Stimulated activated CD4-positive, alpha-beta T cell treated with anti-CD3 and anti-CD28 coated beads, Interleukin-1b, Interleukin-23, amount 100 ng/mL, for 24 hours (primary cell): ENCODE measurements at places on chromosomes 12 and 14.

- no peak for DNase-seq
Observed at GRCh38 chr12:32702946-32703345, 23.8 kb downstream of the DNM1L start.

GRCh38 chr14:24741871-24742270 is 107.9 kb upstream of the GZMB start:
- DNase-seq, result no peak

GRCh38 chr14:67863223-67863622 is 43.6 kb downstream of the RAD51B start:
- no peak for DNase-seq

GRCh38 chr12:96195845-96196451 is 1.8 kb downstream of the ELK3 start:
- DNase-seq, result no peak

GRCh38 chr14:99277530-99277929 is 5.5 kb upstream of the BCL11B start:
- DNase-seq, result no peak

DNA sequence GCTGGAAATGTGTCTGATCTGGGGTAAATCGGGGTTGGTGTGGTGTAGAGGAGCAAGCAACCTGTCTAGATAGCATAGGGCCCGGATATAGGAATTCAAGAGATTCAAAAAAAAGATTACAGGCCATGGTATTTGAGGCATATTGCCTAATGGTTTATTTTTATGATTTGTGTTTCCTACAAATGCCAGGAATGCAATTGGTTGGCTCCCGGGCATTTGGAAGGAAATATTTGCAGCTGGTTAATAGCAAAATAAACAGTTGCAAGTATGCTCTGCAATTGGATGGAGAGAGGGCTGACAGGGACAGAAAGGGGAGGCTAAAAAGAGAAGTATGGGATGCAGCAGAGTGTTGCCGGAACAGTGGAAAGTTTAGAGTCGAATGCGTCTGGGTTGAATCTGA is 315.6 kb upstream of the ATP2B1 start:
- DNase-seq, result no peak

DNA sequence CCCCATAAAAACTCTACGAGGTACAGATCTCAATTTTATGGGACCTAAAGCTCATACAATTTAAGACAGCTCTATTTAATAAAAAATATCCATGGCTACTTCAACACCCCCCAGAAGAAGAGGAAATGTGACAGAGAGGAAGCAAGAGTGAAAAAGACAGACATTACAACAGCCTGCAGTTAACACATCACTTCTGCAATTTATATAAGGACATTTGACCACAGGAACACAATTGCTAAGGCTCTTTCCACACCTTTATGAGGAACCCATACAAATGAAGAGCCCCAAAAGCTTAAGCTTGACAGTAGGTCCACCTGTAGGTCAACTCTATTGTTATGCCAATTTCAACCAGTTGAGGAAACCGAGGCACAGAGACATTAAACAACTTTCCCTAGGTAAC is 5.6 kb downstream of the OR10P1 start:
- DNase-seq, result no peak

DNA sequence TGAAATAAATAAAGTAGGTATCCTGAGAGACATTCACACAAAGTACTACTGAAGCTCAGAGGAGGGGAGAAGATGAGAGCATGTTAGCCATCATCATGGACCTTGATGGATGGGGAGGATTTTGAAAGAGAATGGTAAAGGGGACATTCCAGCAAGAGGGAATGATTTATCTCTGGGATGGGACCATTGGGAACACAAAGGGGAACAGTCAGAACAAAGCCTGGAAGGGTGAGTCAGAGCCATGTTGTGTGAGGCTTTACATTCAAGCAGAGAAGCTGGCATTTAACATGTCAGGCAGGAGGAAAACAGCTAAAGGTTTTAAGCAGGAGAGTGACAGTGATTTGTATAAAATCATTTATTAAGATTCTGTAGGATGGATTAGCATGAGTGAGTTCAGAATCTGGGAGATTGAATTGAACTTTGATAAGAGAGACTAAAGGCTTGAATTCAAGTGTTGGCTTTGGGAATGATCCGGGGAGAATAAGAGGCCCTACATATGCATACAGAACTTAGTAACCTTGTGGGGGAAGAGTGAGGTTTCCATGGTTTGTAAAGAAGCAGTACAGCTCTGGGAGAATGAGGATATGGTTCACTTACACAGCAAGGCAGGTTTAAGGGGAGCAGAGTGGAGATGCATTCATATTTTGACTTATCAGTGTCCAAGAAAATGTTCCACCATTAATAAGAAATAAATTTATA is 174.4 kb downstream of the SYT10 start:
- no peak for DNase-seq

DNA sequence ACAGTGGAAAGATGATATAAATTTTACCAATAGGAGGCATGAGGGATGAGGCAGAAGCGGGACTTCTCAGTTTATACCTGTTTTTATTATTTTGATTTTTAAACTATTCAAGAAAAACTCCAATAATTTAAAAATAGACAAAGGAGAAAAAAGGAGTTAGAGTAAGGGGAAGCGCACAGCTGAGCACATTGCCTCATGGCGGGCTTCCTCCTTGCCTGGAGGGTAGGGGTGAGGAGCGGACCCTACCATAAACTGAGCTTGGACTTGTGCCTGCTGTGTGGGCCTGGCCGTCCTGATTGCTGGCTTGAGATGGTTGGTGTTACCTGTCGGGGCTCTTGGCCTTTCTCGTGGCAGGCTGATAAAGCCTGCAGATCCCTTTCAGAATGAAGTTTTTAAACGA is 15.1 kb upstream of the HIP1R start:
- DNase-seq, result no peak

GRCh38 chr14:96737881-96738280 is 59.3 kb upstream of the VRK1 start:
- DNase-seq, result no peak

GRCh38 chr14:104212206-104213095 is 74.1 kb downstream of the KIF26A start:
- no peak for DNase-seq

DNA sequence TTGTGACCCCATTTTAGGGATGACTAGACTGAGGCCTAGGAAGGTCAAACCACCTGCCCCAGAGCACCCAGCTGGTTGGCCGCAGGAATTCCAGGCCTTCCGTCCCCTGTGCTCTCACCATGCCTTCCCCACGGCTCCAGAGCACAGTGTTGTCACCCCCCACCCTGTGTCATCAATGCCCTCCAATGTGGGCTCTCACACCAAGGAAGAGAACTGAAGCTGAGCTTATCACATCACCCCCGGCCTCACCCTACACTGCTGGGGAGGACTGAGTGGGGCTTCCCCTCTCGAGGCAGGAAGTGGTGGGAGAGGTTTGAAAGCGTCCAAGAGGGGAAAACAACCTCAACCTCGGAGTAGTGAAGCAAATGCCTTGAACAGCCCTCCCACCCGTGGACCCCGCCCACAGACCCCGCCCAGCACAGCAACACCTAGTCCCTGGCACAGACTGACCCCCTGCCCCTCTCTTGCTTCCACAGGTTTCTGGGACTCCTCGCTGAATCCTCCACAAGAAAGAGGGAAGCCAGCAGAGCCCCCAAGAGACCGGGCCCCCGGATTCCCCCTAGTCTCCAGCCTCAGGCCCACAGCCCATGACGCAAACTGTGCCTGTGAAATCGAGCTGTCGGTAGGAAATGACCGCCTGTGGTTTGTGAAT is 97.2 kb downstream of the LGMN start:
- no peak for DNase-seq

DNA sequence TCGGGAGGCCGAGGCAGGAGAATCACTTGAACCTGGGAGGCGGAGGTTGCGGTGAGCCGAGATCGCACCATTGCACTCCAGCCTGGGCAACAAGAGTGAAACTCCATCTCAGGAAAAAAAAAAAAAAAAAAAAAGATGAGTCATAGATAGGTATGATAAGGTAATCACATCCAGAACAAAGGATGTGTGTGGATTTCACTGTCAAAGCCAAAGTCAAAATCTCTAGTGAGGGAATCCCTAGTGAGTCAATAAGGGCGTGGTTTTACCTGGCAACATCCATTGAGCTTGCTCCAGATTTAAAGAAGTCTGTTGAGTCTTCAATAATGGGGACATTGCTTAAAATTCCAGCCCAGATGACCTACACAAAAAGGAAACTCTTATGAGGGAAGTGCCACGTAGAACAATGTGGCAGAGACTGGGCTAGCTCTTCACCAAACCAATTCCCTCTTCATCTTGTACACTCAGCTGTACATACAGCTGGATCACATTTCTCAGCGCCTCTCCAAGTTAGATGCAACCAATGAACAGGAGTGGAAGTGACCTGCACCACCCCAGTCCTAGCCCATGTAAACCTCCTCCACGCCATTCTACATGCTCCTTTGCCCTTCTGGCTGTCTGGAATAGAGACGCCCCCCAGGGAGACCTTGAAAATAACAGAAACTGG is 23.4 kb downstream of the ALDH1L2 start:
- DNase-seq, result no peak

- no peak for DNase-seq
Observed at GRCh38 chr12:30820406-30820946, 65.7 kb upstream of the CAPRIN2 start.

DNA sequence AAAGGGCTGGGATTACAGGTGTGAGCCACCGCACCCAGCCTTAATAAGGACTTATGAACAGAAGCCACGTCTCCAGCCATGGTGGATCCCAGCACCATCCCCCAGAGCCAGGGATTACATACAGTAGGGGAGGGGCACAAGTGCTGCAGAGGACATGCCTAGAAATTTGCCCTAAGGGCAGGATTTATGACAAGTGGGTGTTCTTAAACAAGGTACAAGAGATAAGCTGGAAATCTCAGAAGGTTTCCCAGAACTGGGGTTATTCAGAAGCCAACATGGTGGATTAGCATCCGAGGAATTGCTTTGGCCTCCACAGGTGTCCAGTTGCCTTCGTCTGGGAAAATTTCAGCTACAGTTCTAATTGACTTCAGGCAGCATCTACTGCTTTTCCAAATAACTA is 114.4 kb upstream of the EGLN3 start:
- DNase-seq, result no peak

- DNase-seq, result no peak
Observed at GRCh38 chr12:47194501-47194900, 114.7 kb upstream of the AMIGO2 start.

- DNase-seq, result no peak
Observed at GRCh38 chr14:57547131-57547530, 53.5 kb upstream of the CCDC198 start.

DNA sequence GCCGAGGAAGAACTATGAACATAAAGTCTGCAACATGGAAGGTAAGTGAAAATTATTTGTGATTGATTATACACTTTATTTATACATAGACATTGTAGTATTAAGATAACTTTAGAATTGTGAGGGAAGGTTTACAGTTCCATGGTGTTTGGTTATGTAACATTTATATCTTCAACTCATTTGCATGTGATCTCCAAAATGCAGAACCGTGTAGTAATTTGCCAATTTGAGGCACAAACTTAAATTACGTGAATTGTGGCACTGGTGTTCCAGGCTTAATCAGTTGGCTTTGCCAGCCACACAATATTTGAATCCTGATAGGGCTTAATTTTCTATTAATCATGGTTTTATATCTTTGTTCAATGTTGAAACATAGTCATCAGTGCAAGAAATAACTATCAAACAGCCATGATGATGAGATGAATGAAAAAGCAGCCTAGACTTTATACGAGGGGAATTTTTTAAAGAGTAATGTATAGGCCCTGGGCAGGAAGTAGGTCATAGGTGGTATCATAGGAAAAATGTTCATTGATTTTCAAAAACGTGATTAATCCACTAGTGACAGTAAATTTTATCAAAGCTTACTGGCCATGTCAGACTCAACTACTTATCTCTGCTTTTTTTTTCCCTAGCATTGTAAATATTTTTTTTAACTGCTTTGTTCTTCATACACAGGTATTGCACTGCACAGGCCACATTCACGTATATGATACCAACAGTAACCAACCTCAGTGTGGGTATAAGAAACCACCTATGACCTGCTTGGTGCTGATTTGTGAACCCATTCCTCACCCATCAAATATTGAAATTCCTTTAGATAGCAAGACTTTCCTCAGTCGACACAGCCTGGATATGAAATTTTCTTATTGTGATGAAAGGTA is 31.7 kb downstream of the HIF1A start:
- no peak for DNase-seq

- no peak for DNase-seq
Observed at GRCh38 chr14:101404426-101405170, 156.7 kb upstream of the DIO3 start.

DNA sequence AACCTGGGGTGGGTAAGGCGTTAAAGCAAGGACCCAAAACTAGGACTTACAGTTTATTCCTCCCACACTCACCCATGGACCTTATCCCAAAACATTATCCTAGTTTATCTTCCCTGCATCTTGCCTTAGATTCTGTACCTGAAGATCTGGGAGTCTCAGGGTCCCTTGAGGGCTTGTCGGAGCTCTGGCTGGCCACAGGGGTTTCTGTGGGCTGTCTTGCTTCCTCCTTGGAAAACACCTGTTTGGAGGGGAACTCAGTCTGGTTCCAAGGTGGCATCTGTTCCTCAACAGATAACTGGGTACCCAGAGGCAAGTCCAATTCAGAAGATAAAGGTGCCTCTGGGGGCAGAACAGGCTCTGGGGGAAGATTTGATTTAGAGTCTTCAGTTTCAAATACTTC is 1.7 kb downstream of the CDCA3 start:
- no peak for DNase-seq

DNA sequence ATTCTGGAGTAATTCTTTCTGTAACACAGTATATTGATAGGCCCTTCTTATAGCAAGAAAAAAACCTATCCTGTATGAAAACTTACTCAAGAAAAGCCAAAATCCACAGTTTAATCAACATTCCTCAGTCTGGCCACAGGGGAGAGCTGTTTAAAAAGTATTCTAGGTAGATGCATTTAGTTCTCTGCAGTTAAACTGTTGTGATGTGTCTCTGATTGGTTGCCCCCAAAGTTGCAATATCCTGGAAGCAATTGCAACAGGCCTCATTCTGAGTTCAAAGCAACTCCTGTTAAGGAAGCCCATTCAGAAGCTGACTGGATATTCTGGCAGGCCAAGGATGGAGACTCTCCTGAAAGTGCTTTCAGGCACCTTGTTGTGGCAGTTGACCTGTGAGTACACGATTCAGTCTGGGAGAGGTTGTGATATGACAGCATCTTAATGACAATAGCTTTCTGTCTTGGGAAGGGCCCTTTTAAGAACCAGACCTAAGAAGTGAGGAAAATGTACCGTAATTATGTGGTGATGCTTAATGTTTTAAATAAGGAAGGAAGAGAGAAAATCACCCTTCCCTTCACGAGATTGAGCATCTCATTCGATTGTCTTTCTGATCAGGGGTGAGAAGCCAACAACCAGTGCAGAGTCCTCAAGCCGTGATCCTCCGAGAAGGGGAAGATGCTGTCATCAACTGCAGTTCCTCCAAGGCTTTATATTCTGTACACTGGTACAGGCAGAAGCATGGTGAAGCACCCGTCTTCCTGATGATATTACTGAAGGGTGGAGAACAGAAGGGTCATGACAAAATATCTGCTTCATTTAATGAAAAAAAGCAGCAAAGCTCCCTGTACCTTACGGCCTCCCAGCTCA is 420.7 kb downstream of the DAD1 start:
- DNase-seq, result no peak
